Stimulated activated CD4-positive, alpha-beta T cell treated with anti-CD3 and anti-CD28 coated beads, Interleukin-12 subunit alpha, Interleukin-12 subunit beta, amount 100 ng/mL, for 24 hours (primary cell): ENCODE measurements at places on chromosomes 2 and 18.

DNA sequence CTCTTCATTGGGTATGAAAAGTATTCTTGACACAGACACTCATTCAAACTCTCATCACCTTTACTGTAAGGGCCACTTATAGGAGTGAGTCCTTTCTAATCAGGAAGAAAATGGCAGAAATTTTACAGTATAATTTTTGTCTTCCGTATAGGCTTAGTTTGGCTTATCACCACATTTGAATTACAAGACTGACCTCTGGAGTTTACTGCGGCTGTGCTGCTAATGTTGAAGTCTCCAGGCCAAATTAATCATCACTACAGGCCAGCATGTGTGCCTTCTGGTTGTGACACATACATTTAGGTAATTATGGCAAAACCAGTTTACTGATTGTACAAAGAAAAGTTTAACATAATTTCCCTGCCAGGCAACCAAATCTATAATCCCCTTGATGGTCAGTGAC lies 753.6 kb upstream of the GCFC2 start:
- no peak for DNase-seq

DNA sequence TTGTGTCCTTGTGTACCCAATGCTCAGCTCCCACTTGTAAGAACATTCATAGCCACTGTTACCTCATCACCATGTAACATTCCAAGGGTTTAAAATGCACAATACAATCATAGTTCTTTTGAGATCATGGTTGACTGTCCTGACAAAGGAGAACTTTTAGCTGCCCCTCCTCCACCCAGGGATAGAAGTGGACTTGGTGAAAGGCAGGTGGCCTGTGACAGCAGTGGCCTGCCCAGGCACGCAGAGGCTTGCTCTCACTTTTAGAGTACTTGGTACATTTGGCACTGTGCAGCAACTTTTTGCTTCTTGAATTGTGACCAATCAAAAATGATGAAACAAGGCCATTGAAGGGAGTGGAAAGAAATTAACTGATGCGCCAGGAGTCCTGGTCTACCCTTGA lies 108.7 kb downstream of the ANKRD44 start:
- DNase-seq: no peak

DNA sequence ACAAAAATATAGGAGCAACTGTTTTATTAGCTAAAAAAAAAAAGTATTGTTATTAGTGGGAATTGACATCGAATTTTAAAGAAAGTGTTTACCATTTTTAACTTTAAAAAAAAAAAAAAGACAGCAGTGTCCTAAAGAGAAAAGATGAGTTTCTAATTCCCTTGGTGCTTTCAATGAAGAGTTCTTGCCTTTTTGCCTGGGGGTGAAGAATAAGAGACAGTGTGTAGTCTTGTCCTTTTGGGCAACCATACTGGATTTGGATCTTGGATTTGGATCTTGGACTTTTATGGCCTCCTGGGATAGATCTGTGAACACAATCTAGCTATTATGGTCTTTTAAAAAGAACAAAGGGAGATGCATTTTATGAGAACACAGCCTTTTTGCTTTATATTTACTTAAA lies 60.2 kb upstream of the GLS start:
- DNase-seq: no peak

DNA sequence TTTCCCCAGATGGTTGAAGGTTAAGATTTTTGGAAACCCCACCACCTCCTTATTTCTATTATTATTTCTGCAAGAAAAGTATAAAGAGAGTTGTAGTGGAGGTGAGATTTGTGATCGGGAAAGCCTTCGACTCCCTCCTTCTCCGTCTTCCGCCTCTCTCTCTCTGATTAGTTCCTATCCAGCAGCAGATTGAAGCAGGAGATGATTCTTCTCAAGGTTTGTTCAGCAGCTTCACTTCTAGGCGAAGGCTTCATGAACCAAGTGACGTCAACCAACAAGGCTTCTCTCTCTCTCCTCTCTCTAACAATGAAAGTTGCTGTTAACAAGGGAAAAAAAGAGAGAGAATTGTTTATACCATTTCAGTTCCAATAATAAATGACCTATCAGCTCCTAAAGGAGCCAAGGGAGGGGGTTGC lies at the start of gene BAZ2B:
BAZ2B (minus strand) TSS at position 263 of the 416 bp plus-strand sequence. CDS start 137,829 bp downstream, outside the sequence.
- DNase-seq: no peak

GRCh38 chr2:103252781-103253180 lies 490.9 kb downstream of the TMEM182 start:
- DNase-seq: no peak

- no peak for DNase-seq
These were observed 58.9 kb upstream of the SMAD7 start for GRCh38 chr18:49009661-49010060.

DNA sequence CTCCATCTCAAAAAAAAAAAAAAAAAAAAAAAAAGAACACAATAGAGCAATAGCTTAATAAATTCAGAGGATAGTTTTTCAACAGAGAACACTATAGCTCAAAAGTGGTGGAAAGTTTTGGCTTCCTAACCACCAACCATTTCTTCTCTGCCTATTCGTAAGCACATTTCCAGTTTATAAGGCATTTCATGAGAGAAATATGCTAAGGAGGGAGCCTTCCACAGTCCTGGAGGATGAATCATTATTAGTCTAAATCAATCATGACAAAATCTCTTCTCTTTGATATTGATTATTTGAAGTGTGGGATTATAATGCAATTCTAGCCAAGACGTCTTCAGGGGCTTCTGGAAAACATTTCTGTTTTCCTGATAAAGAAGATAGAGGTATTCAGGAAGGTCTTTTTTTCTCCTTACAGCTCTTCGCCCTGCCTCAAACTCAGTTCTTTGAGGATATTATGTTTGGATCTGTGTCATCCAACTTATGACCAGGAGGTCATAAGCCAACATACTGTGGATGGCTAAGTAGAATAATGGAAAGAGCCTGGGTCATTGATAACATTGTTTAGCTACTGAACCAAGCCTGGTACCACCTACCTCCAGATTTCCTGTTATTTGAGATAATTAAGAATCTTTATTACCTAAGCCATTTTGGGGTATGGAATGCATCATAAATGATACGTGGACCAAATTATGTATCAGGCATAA lies 207.3 kb downstream of the TRIB2 start:
- no peak for DNase-seq

GRCh38 chr2:173407646-173408045 lies 53.0 kb downstream of the CDCA7 start:
- no peak for DNase-seq

GRCh38 chr2:113979191-113980128 lies 89.6 kb downstream of the ACTR3 start:
- peak; percentile 45 for DNase-seq

DNA sequence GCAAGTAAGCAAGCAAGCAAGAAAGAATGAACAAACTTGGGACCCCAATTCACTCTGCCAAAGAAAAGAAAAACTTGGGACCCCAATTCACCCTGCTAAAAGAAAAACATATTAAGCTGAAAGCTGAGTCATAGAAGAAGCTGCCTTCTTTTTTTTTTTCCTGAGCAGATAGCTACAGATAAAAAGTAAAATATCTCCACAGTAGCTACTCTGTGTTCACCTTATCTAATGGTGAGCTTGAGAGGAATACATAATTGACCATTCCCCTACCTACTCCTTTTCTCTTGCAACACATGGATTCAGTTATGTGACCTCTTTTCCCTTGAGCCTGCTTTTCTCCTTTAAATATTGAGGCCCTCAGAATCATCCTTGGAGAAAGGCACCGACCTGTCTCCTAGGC lies 63.0 kb downstream of the MCFD2 start:
- DNase-seq: no peak

- DNase-seq: no peak
These were observed 30.7 kb upstream of the KLHL14 start for GRCh38 chr18:32803568-32803967.

- DNase-seq: no peak
These were observed 170.0 kb upstream of the SIX3 start for GRCh38 chr2:44771522-44771921.
